ENCODE measurements at places on chromosomes 2 and 18.

DNA sequence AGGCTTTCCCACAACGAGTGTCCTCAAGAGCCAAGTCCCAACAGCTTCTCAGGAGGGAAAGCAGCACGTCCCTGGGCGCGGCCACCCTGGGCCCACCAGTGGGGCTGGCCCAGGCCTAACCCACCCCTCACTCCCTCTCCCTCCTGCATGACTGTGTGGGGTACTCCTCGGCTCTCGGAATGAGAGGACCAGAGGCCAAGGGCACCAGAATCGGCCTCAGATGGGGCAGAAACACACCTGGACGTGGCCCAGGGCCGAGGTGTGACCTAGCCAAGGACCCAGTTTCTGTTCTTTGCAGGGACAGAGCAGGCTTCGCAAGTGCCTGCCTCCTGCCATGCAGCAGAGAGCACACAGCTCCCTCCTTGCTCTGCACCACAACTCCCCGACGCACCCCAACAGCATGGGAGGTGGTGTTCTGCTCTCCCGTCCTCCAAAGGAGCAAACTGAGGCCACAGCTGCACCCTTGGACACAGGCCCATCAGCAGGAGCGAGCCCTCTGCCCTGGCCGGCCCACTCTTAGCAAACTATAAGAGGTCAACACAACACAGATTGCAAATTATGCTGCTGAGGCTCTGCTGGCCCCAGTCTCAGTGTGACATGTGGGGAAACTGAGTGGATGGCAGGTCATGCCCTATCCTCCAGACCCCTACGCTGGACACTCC is 19.7 kb downstream of the HS6ST1 start:
- no peak for DNase-seq

DNA sequence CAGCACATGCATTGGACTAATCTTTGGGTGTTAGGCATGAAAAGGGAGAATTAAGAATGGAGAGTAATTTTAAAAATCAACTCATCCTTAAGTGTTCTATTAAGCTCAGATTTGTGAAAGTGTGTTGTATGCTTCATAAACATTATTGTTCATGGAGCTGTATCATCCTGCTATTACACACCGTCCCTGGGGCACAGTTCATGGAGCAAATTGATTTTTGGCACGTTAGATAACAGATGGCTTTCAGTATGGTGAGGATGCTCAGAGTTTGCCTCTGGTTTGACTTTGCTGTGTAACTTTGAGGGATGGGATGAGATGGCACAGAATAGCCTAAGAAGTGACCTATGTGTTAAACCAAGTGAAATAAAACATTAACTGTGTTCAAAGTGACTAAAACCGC is 97.1 kb downstream of the MGAT5 start:
- DNase-seq, result no peak

- no peak for DNase-seq
Measured at GRCh38 chr2:53998834-53999233, 28.0 kb upstream of the PSME4 start.

DNA sequence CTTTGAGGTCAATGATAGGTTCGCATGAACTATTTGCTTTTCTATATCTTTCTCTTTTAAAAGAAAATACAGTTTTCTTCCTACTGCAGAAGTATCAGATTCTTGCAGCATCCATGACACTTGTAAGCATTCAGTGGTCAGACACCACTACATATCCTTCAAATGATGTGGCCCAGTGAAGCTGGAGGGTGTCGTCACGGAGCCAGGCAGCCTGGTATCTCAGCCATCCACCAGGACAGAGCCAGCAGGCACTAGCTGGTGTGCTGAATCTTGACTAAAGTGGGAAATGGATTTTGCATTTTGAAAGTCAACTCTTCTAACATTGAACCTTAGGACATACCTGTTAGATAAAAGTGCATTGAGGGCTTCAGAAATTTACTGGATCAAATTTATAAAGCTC is 5.4 kb downstream of the KLHL14 start:
- DNase-seq, result no peak

DNA sequence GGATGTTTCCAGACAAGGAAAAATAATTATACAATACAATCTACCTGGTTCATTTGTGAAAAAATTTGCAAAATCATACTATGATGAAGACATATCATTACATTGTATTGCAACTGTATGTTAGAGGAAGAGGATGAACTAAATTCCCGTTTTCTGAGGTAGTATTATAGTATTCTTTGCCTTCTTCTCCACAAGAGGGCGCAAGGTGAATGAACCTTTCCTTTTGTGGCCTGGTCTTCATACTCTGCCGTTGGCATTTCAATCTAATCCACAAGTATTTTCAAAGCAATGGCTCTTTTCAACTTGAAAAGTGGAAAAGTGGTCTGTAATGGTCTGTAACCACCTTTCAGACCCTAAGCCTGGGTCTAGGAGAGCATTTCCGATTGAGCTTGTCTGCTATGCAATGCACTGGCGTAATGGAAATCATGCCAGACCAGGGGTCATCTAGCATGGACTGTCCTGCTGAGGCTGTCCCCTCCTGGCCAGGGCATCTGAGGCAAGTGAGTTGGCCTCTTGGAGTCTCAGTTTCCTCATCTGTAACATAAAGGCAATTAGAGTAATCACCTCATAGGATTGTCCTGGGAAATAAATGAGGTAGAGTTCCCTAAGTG is 30.8 kb upstream of the ZNF396 start:
- DNase-seq, result peak; percentile 83

DNA sequence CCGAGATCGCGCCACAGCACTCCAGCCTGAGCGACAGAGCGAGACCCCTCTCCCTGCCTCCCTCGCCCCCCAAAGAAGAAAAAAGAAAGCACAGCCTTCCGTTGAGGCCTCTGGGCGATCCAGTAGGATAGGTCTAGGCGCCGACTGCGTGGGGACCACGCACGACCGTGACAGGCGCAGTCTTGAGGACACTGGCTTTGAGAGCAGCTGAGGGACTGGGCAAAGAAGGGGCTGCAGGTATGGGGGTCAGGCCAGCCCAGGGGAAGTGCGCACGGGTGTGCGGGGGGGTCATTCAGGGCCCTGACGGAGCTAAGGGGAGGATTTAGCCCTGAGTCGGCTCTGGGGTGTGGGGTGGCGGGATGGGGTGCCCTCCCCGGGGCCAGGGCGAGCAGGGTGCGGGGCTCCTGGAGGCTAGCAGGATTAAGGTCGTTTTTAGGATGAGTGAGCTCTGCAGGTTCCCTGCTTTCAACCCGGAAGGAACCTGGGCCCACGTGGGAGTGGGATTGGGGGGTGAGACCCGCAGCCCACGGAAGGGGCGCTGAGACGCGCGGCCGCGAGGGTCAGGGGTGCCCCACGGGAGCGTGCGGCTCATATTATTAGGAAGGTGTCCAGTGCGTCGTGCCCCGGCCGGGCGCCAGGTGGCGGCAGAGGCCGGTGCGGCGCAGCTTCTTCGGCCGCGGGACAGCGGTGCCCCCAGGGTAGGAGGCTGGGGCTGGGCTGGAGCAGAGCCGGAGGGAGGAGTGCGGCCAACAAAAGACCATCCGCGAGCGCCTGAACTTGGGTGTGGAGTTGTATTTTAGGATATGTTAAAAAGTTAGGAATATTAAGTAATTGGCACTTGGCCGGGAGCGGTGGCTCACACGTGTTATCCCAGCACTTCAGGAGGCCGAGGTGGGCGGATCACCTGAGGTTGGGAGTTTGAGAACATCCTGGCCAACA is 20.5 kb upstream of the ZNF236 start:
- peak; percentile 39 for DNase-seq

DNA sequence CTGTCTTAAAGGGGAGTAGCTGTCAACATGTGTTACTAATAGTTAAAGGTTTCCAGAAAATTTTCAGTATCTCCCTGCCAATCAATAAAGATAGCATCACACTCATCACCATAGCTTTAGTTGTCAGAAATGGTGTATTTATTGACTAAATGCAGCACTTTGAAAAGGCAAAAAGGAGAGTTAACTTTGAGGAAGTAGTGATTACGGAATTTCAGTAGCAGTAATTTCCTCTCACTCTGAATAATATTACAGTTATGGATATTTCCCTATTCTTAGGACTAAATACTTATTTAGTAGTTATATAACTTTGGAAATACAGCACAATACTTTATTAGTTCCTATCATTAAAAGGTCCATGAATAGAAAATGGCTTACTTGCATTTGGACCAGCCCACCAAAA is 250.5 kb downstream of the CAMKMT start:
- no peak for DNase-seq

- no peak for DNase-seq
Measured at GRCh38 chr2:121698318-121698930, 38.3 kb downstream of the NIFK start.

- DNase-seq, result peak; percentile 9
Measured at GRCh38 chr18:50947899-50948298, 19.9 kb upstream of the ELAC1 start.

- DNase-seq, result peak; percentile 24
Measured at GRCh38 chr2:220194630-220195584, 567.5 kb downstream of the SLC4A3 start.

DNA sequence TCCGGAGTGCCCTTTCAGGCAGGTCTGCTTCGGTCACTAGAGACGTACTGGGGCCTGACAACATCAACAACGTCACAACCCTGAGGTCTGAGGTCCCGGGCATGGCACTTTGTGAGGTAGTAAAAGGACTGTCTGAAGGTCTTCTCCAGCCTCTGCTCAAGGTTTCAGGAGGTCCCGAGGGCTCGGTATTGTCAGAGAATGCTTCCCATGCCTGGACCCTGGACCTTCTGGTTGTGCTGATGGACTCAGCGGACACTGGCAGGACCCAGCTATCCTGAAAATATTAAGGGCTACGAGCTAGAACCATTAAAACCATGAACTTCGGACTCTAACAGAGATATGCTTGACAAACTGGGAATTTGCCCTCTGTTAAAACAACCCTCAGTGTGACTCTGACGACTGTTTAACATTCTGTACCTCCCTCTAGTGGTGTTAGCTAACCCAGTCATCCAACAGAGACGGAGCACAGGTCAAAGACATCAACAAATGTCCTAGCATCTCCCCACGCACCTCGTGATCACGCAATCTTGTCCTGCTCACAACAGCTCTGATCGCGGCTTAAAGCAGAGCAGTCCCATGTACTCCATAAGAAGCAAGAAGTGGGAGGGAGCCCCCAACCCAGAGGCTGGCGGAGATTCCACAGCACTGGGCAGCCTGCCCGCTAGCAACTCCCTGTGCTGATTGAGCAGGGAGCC is 96.5 kb downstream of the CCDC93 start:
- peak; percentile 3 for DNase-seq

DNA sequence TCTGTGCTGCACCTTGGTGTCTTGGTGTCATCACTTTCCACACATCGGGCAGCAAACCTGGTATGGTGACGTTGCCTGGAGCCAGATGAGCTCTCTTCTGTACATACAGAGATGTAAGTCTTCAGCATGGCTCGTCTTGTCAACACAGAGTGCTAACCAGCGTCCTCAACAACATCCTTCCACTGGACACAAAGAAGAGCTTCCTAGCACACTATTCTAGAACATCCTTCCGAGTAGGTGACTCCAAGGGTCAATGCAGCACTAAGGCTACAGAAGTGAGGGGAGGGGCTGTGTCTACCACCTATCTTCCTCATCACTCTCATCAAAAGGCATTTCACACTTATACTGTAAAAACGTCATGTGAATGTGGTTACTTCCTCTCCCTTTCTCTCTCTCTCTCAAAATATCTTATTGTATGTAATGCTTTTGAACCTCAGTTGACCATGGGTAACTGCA is 108.1 kb upstream of the SLC1A4 start:
- DNase-seq, result no peak

GRCh38 chr2:171703574-171704347 is 16.5 kb downstream of the DYNC1I2 start:
- DNase-seq, result peak; percentile 66

DNA sequence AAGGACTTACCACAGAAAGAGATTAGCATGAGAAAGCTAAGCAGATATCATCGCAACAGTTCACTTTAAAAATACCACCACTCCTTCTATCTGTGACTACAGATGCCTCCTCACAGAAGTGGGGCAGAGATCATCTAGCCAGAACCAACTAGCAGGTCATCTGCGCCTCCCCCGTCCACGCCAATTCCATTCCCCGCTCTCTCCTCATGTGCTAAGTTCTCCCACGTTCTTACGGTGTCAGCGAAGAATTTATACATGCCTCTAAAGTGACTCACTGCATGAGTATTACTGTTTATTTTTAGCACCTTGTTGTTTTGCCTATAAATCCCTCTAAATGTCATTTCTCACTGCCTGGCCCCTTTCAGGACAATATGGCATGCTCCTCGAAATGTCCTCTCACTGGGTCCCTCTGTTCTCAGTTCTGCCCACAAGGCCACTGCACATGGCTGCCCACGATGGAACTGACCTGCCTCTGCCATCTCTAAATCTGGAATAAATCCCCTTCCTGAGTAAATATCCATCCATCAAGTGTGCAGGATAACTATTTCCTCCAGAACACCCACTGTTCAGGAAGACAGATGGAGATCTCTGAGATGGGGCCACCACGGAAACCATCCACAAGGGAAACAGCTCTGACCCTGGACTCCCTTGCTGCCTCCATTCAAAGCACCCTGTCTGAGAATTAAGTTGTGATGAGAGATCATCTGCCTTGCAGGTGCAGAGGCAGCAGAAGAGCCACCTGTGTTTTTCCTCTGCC is 137.7 kb downstream of the IRS1 start:
- peak; percentile 90 for DNase-seq

GRCh38 chr2:149586063-149586462 is 1.5 kb downstream of the MMADHC start:
- DNase-seq, result no peak

GRCh38 chr2:219142329-219142728 is 18.3 kb downstream of the NHEJ1 start:
- DNase-seq, result peak; percentile 98

GRCh38 chr2:199697469-199697868 is 153.5 kb downstream of the FTCDNL1 start:
- DNase-seq, result no peak

DNA sequence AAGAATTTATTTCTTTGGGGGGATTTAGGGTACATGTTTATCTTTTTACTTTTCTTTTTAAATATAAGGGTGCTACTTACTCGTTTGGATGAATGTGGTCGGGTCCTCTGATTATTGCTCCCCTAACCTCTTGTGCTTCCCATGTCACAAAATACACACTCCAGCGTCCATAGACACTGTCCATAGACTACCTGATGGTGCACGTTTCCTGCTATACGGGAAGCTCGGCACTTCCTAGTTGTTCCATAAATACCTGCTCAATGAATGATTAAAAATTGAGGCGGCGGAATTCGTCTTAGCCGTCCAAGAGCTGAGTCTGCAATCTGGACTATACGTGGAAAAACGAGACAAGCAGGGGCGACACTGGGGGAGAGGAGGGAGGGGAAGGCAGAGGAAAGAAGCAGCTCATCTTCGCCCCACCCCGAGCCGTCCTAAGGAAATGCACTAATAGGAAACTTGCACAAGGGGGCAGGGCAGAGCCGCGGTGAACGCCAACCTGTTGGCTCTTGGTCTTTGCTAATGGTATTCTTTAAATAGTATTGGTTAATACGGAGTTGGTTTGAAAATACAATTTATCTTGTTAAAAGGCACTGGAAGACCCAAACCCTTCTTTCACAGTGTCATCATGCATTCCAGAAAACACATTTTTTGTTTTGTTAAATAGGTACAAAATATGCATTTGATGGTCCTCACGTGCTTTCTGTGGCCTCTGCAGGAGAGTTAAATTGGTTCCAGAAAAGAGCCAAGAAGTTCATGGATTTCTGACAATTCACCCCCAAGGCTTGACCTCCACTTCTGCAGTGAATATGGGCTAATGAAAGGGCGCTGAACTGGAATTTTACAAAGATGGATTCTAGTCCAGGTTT is 73.0 kb upstream of the KCTD1 start:
- DNase-seq, result peak; percentile 51

Data from foreskin fibroblast (primary cell).